ENCODE measurements at places on chromosomes 6 and 20.

GRCh38 chr6:14450578-14450977 is 333.0 kb downstream of the CD83 start:
- no peak for DNase-seq

DNA sequence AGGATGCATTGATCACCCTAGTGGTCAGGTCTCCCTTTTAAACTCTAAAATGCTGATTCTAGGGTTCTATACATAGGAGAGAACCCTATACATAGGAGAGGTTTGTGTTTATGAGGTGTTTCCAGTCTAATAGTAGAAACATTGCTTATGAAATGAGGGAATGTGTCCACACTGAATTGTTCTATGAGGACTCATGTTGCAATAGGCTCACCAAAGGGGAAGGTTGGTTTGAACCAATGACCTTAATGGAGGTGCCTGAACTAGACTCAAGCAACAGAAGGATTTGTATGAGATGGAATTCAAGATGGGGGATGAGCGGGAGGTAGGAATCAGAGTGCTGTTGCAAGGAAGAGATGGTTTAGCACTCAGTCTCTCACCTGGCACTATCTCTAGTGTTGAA is 33.5 kb upstream of the UBR2 start:
- DNase-seq, result no peak

DNA sequence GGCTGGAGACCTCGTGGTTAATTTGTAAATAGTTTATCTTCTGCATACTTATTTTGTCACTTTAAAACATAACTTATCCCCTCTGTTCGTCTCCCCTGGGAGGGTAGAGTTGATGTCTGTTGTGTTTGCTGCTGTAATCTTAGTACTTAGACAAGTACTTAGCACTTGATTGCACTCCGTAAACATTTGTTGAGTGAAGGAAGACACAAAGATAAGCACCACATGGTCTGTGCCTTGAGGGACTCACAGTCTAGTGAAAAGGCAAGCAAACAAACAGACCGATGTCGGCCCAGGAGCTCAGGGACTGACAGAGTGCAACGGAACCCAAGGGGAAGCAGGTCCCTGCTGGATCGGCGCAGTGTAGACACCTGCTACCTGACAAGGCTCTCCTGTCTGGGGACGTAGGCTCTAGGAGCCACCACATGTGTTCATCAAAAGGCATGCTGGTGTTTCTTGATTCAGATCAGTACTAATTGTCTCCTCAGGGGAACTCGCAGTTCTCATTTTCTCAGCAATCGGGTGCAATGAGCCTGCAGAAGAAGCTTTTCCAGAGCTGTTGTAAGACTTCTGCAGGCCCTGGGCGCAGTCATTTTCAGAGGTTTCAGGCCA is 31.4 kb downstream of the EDN3 start:
- no peak for DNase-seq

DNA sequence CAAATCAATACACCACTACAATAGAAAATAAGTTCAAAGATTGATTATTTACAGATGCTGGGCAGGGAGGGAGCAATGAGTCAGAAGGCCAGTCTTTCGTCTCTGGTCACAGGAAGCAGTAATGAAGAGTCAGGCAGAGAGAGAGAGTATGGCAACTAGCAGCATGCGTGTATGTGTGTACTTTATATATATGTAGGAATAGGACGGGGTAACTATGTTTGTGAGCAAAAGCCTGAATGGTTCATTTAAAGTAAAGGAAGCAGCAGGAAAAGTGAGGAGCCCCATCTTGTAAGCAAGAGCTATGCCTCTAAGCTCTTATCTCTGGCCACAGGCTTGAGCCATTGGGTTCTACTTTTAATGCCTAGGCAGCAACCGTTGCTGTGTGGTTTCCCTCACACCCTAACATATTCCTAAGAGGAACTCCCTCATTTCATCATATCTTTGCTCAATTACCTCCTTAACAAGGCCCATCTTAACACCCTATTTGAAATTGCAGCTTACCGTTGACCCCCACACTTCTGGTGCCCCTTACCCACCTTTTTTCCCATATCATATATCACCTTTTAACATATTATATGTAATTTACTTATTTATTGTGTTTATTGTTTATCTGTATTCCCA is 66.6 kb downstream of the AFG1L start:
- no peak for DNase-seq

- no peak for DNase-seq
Measured at GRCh38 chr6:170167657-170168159, 123.2 kb downstream of the DLL1 start.

DNA sequence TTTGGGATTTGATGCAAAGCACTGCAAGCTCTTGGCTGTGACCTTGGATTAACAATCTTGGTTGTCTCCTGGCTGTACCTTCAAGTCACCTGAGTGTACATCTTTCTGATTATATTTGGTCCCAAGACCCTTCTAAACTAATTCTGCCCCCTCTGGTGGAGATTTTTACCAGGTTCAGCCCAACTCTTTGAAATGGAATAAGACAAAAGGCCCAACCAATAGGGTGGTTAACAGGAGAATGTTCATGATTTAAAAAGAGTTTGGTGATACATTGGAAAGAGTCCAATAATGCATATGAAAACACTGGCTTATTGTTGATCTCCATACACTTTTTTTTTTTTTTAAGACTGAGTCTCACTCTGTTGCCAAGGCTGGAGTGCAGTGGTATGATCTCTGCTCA is 77.5 kb upstream of the CD83 start:
- DNase-seq, result no peak
